Astrocyte of the spinal cord (primary cell): ENCODE measurements at places on chromosomes 12 and 14.
A peak's percentile ranks its signal among the peaks of the same experiment; 100 is the strongest.

GRCh38 chr14:67285876-67286452 lies 44.7 kb downstream of the PALS1 start:
- DNase-seq = peak; percentile 70

- no peak for DNase-seq
These were observed 6.5 kb downstream of the SETD1B start for GRCh38 chr12:121810234-121810817.

- peak; percentile 72 for DNase-seq
These were observed 33.3 kb downstream of the ATP2A2 start for GRCh38 chr12:110314308-110314707.

GRCh38 chr12:75389706-75390105 lies 1.2 kb upstream of the GLIPR1L2 start:
- no peak for DNase-seq

DNA sequence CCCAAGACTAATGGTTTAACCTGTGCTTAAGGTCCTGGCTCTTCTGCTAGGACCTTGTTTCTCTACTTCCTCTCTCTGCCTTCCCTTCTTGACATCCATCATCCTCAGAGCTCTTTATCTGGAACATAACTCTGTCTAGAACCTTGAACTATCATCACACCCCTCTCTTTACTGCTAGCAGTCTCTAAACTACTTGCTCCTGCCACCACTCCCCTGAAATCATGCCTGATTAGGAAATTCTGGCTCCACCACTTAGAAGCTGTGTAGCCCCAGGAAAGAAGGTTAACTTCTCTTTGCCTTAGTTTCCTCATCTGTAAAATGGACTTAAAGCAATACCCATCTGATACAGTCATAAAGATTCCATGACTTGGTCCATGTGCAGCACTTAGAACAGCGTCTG lies 9.1 kb downstream of the SLC38A1 start:
- no peak for DNase-seq

- DNase-seq = no peak
These were observed 24.0 kb downstream of the DCP1B start for GRCh38 chr12:1980282-1980681.

- peak; percentile 62 for DNase-seq
These were observed 28.8 kb downstream of the PROX2 start for GRCh38 chr14:74846968-74847665.

- no peak for DNase-seq
These were observed 88.0 kb upstream of the VASH1 start for GRCh38 chr14:76673261-76673660.

DNA sequence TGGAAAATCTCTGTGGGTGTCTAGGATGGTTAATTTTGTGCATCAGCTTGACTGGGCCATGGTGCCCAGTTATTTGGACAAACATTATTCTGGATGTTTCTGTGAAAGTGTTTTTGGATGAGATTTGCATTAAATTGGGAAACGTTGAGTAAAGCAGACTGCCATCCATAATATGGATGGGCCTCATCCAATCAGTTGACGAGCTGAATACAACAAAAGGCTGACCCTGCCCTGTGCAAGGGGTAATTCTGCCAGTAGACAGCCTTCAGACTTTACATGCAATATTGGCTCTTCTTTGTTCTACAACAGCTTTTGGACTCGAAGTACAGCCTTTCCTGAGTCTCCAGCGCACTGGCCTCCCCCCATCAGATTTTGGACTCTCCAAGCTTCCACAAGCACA lies 1.5 kb upstream of the CDKN3 start:
- DNase-seq = no peak

DNA sequence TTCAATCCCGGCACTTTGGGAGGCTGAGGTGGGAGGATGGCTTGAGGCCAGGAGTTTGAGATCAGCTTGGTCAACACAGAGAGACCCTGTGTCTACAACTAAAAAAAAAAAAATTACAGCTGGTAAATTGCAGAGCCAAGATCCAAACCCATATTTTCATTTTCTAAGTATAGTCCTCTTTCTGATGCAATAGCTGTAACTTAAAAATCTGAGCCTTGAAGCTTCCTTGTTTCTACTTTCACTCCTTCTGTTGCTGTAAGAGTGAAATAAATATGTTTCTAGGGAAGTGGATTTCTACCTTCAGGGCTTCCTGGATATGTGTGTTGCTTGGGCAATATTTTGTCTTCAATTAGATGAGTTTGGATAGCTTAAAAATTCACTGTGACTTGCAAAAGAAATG lies 42.0 kb upstream of the PRICKLE1 start:
- peak; percentile 29 for DNase-seq

DNA sequence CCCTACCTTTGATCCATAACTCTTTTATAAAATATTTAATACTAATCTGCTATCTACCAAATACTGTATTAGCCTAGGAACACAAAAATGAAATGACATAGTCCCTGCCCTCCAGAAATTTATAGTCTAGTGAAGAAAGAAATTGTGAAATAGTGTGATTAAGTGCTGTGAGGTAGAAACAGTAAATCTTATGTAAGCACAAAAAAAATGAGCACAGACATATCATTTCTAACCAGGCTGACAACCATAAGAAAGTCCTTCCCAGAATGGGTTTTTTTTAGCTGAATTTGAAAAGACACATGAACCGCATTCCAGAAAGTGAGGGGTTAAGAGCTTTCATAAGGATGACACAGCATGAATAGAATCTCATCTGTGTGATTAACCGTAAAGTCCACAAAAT lies 145.9 kb downstream of the SOX5 start:
- DNase-seq = no peak

DNA sequence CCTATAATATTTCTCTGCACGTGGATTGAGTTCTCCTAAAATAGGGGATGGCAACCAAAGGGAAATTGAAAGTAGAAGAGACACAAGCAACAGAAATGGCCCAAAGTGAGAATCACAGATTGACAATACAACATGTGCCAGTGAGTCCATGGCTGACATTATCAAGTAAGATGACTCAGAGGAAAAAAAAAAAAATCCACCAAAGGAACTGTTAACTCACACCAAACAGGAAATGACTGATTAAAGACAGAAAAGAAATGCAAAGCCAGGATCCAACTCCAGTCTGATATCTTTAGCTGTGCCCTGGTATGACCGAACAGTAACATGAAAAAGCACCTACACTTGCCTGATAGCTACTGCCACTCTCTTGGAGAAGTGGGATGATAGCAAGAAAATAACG lies 485.0 kb downstream of the PRKD1 start:
- peak; percentile 64 for DNase-seq

DNA sequence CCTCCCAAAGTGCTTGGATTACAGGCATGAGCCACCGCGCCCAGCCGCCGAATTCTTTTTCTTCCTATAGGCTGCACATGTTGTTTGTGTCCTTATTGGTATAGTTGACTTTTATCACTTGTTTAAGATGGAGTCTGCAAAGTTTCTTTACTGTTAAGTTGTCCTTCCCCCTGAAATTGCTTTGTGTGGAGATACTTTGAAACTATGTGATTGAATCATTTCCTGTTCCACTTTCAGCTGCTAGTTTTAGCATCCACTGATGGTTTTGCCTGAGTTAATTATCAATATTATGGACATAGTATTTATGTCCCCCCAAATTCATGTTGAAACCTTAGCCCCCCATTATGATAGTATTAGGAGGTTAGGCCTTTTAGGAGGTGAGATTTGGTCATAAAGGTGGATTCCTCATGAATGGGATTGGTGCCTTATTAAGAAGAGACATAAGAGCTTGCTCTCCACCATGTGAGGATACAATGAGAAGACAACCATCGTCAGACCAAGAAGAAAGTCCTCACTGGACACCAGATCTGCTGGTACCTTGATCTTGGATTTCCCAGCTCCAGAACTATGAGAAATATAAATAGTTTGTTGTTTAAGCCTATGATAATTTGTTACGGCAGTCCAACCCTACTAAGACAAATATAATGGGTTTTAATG lies 34.9 kb downstream of the PPHLN1 start:
- no peak for DNase-seq

- peak; percentile 37 for DNase-seq
These were observed 47.3 kb downstream of the PRKAB1 start for GRCh38 chr12:119715268-119715620.

DNA sequence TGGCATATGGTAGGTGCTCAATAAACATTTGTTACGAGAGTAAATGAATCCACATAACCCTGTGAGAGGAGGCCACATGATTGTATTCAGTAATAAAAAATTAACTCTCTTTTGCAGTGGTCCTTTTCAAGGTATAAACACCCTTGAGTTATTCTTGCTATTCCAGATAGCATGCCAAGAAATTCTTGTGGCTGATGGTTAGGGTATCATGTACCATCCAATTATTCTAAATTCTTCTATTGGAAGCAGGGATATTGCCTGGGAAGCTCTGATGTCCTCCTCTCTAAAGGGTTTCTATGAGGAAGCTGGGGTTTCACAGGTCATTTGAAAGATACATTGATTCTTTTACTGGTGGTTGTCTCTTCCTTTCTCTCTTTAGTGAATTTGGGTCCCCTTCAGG lies 10.1 kb downstream of the AKAP6 start:
- no peak for DNase-seq

DNA sequence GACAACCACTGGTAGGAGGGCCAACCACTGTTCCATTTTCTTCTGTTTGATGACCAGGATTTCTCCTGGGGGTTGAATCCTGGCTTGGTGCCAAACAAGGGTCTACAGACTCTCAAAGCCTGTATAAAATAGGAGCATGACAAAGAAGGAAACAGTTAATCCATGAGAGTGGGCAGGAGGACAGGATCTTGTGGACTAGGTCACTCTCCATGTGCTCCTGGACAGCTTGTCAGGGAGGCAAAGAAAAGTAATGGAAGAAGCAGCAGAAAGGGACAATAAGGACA lies 243.7 kb downstream of the AKAP6 start:
- DNase-seq = no peak

- no peak for DNase-seq
These were observed 18.2 kb downstream of the BICDL1 start for GRCh38 chr12:120007272-120007671.

DNA sequence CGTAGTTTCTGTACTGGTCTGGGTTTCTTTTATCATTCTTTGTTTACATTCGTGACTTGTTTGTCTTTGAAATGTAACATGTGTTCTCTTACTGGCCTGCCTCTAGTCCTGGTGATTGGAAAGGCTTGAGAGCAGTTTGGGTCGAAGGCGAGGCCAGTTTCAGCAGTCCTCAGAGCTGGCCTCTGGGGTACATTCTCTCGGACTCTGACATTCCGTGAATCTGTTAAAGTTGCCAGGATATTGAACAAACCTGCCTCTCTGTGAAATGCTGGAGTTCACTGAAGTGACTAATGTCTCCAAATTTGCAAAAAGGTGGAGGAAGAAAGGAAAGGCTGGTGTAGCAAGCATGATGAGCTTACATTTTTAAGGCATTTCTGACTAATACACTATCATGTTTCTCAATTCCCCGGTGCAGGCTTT lies 1.5 kb downstream of the PLEKHA5 start:
- peak; percentile 56 for DNase-seq

- no peak for DNase-seq
These were observed 7.7 kb downstream of the SLC15A4 start for GRCh38 chr12:128815779-128816642.

DNA sequence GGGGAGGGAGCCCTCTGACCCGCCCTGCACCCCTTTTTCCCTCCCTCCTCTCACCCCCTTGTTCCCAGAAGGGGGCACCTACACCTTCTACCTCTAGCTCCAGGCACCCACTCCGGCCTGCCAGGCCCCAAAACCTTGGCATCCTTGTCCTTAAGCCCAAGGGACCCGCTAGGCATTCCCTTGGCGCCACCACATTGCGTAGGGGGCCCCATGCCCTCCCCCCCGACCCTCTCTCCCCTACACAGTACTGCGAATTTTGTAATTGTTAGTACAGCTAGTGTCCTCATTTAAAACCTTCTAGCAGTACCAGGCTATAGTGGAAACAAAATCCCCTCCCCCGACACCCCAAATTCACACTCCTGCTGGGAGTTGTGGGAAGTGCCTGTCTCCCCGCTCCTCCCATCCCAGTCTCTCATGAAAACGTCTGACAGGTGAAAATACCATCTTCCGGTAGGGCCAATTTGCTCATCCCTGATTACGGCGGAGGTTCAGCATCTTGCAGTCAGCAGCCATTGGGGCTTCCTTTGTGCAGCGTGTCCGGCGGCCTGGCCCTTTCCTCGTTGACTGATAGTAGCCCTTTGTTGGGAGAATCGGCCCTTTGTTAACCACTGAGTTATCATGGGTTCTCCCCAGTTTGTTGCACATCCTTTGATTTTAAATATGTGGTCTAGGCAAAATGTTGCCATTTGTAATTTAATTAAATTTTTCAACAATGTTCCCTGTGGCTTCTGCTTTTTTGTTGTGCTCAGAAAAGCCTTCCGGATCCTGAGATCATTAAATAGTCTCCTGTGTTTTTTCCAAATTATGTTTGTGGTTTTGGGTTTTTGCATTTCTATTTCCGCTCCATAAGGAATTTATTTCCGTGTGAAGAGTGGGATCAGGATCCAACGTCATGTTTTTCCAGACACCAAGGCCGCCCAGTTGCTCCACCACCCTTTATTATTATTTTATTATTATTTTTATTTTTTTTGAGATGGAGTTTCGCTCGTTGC lies 7.9 kb upstream of the CEP170B start:
- DNase-seq = no peak

DNA sequence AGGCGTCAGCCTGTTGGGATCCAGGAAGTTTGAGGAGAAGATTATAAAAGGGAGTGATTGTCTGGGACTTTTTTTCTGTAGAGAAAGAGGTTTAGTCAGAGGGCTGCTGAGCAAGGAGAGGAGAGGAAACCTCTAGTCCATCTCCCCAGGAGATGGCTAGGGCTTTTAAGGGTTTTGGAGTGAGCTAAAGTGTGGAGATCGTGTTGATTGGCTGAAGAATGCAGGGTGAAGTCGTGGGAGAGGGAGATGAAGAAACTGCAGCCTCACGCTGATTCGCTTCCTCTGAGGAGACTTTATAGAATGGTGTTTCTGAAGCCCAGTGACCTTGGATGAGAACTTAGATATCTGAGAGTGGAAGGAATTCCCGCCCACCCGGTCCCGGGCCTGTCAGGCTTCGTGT lies 193.7 kb upstream of the PWP1 start:
- DNase-seq = peak; percentile 42

DNA sequence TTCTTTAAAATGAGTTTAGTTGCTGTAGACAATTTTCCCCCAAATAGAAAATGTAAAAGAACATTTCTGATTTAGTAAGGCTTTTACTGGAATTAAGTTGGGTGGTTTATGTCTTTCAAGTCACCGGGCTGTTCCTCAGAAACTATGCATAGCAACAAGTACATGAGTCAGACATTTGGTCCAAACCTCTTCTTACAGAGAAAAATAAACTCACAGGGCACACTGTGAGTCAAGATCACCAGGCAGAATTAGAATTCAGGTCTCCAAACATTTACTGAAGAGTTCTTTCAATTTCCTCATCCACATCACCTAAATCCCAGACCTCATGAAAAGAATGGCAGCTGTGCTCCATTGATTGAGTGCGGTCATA lies 476.1 kb upstream of the SOX5 start:
- peak; percentile 78 for DNase-seq

GRCh38 chr14:23164949-23165348 lies 18.5 kb downstream of the SLC7A8 start:
- no peak for DNase-seq
